ENCODE measurements at places on chromosomes 3 and 15.
A peak's percentile ranks its signal among the peaks of the same experiment; 100 is the strongest.

- DNase-seq: no peak
These were observed 620.7 kb upstream of the ZNF385D start for GRCh38 chr3:22371607-22372291.

GRCh38 chr15:49155834-49156627, 632 bp upstream of the COPS2 start:
- no peak for DNase-seq

DNA sequence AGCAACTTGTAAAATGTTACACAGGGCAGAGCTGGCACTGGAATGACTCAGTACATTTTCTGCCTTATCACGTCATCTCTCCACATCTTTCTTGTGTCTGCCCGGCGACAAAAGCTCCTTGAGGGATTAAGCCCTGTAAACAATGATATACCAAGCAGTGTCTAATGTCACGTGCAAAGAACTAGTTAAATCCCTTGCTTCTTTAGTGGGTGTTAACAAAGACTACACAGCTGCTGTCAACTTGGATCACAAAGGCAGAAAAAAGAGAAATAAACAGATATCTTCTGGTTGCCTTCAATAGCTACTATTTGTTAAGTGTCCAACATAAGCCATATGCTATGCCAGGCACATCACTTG, 48.1 kb upstream of the FRMD4B start:
- no peak for DNase-seq

DNA sequence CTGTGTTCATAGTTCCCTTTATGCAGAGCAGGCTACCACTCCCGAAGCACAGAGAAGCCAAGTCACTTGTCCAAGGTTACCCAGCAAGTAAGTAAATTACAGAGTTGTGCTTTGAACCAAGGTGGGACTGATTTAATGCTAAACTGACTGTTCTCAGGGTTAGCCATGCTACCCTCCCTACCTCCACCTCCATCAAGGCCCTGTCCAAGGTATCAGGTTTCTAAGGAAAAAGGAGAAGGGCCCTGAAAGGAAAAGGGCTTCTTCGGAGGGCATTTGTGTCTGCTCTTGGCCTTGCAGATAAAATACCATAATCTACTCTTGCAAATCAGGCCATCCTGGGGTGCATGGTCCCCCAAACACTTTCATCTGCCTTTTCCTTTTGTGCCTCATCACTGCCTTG, 288.1 kb upstream of the LRRFIP2 start:
- no peak for DNase-seq

- no peak for DNase-seq
These were observed 332.4 kb upstream of the PPP2R3A start for GRCh38 chr3:135633078-135633477.

DNA sequence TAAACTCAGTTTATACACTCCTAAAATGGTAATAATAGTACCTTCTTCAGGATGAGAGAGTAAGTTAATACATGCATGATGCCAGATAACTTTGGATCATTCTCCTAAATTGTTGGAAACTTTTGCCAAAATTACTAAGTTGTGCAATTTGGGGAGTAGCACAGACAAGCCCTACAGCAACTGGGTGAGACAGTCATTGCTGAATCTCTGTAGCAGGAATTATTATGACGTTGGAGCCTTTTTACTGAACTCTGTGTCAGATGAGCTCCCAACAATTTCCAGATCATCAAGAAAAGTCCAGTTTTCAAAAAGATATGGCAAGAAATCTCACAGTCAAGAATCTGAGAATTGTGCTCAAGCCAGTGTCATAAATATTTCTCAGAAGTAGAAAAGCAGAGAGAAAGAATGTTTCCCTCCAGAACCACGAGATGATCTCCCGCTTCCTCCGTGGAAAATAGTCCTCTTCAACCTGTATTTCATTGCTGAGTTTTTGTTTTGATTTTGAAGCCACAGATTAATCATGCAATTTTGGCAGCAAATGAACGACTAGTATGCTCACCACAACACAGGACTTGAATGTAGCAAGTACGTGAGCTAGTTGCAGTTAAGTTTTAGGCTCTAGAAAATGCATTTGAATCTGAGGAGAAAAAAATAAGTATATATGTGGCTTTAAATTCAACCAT, 485.4 kb downstream of the CNTN6 start:
- DNase-seq: no peak

- DNase-seq: no peak
These were observed 65.8 kb upstream of the GSK3B start for GRCh38 chr3:120160050-120160449.

DNA sequence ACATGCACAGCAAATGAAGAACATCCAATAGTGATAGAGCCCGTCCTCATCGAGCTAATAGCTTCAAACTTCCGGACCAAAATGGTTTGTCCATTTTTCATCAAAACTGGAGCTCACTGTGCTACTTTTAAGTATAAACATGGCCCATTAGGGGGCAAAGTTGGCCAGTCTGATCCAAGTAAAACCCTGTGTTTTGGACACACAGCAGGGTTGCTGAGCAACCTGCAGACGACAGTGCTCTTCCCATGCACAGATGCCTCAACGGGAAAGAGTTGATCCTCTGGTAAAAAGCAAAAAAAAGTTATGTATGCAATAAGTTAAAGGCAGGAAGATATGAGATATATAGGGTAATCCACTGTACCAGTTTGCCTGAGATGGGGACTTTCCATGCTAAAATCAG, 244.0 kb upstream of the THBS1 start:
- DNase-seq: no peak

- DNase-seq: peak; percentile 39
These were observed 54.4 kb upstream of the EHHADH start for GRCh38 chr3:185308126-185308754.

DNA sequence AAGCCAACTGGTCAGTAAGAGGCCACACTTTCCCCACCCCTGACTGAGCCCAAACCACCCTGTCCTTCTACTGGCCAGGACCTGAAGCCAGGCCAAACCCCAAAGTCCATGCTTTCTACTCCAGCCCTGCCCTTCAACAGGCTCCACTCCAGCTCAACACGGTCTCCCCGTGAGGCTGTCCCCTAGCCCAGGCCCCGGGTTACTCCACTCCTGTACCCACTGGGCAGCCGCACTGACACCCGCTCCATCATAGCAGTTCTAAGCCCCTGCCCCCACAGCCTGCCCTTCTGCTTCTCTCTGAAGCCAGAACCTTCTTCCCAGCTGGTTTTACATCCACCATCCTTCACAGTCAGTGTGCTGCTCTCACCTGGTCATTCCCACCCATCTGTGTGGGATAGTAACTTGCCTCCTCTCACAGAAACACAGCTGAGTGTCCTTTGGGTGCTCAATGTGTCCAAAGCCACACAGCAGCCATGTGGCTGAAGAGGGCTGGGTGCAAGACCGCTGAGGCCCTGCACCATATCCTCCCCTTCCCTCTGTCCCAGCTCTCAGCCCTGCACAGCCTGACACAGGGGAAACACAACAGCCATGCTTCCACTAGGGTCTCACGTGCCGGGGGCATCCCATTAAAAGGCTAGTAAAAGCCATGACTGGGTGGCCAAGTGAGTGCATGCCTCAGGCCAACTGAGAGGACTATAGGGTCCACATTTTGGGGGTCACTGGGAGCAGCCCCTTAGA, 38.1 kb downstream of the TLE3 start:
- no peak for DNase-seq

Measured in activated T-cell treated with anti-CD3 and anti-CD28 coated beads for 24 hours (primary cell).